NB4 (cell line): ENCODE measurements at places on chromosomes 1 and 21.

DNA sequence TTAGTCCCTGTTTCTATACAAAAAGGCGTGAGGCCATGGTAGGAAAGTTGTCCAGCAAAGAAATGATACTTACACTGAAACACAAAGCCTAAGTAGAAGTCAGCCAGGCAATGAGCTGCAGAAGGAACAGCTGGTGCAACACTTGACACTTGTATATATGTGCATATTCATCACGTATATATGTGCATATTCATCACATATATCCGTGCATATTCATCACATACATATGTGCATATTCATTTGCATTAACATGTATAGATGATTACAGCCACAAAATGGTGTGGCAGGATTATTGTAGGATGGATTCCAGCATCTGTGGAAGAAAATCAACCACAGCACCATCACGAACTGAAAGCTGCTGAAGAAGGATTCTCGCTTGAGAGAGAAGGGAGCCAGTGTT is 189.0 kb upstream of the RGS18 start:
- no peak for DNase-seq

GRCh38 chr1:162033428-162033827 is 9.8 kb upstream of the OLFML2B start:
- no peak for DNase-seq

- no peak for DNase-seq
These were observed 35.5 kb upstream of the LRRC52 start for GRCh38 chr1:165508291-165508690.

GRCh38 chr21:36381841-36382589 is 3.2 kb upstream of the CHAF1B start:
- DNase-seq, result no peak

DNA sequence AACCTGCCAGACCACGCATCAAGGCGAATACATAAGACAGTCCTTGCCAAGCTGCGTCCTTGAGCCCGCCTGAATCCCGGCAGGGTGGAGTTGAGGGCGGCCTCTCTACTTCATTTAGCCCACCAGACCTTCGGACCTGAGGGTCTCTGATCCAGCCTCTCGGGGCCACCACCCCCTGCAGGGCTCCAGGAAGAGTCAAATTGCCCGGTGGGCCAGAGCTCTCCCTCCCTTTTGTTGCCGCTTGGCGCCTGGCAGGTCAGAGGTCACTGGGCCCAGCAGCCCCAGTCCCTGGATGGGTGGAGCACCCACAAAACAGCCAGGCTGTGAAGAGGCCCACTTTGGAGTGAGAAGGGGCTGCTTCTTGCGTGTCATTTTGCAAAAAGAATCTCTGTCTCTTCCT is 9.0 kb downstream of the GNG4 start:
- no peak for DNase-seq

GRCh38 chr1:203055161-203055799 is 29.0 kb downstream of the PPFIA4 start:
- DNase-seq, result no peak
